Activated CD4-positive, alpha-beta T cell treated with anti-CD3 and anti-CD28 coated beads, Interleukin-2, amount 50 U/mL, for 48 hours (primary cell): ENCODE measurements at places on chromosomes 1 and 21.

DNA sequence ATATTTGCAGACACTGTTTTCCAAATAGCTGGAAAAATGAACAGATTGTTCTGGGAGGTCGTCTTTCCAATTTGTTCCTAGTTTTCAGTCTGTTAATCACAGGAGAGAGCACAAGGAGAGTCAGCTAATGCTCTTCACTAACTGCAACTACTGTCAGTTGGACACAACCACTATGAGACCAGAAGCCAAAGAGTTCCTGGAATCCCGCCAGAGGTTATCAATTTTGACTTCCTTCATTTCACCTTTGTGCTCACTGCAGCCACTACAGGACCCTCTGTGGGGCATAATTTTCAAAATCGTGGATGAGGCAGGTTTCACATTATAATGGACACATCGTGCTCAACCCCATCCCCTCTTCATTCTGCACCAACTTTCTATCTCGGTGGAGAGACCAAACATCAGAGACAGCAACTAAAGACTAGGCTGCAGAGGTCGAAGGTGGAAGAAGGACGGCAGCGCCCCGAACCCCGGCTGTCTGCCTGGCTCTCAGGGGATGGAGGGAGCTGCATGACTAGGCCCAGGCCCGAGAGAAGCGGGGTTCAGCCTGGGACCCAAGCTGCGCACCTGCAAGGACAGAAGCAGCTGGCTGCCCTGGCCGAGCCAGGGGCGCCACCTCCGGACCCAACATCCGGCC lies 602 bp downstream of the KIAA0319L start:
- no peak for DNase-seq

DNA sequence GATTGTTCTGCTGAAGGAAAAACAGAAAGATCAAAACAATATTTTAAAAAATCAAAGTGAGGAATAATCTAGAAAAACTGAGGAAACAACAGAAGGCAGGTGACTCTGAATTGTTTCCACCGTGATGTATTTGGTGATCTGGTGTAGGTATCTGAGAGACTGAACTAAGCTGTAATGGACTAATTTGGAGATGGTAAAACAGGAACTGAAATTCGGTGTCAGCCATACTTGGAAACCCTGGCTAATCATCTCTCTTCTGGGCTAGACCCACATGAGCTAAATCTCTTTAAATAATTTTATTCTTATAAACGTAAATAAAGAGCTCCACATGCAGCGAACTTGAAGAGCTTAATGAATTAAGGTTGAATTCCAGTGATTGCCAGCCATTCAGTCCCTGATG lies 1226.1 kb downstream of the NCAM2 start:
- DNase-seq = no peak

DNA sequence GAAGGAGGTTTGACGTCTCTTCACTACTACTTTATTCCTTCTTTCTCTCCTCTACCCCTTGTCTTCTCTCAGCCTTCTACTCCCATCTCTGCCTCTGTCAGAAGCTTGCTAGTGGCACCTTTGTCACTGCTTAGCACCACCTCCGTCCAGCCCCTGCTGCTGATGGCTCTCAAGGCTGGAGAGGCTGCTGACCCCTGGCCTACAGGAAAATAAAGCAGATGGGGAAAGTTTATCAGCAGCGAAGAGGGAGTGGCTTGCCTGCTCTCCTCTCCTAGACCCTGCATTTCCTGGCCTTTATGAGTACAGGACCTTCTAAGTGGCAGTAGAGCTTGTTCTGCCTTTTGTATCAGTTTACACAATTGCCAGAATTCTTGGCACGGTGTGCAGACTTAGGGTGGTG lies 27.0 kb downstream of the PROX1 start:
- no peak for DNase-seq

- no peak for DNase-seq
Measured at GRCh38 chr1:157085421-157085820, 14.2 kb downstream of the ETV3L start.

GRCh38 chr1:7046314-7046713 lies 261.1 kb downstream of the CAMTA1 start:
- DNase-seq = no peak

- DNase-seq = no peak
Measured at GRCh38 chr1:20110679-20111078, 8.7 kb downstream of the PLA2G2D start.

DNA sequence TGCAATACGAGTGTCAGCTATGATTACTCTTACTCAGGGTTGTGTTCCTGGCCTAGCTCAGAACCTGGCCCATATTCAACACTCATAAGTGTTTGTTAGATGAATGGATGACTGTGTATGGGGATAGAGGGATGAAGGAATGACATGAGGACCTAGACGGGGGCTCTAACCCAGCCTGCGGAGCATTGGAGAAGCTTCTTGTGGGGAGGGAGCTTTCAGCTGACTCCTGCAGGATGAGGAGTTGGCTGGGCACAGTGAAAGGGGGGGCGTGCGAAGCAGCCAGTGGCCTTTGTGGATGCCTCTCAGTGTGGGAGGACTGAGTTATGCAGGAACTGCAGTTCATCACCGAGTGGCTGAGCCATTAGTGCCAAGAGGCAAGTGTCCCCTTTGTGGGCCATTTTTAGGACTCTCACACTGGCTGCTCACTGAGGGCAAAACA lies 1.2 kb upstream of the EXTL1 start:
- DNase-seq = no peak
